ENCODE measurements at places on chromosomes 5 and 9. TPM values are rescaled to one million over a fixed set of nuclear protein-coding genes. Genes with fewer than 3 reads are reported as not detected.

Gene OR1N1
- not detected for total RNA-seq

Gene STK32A
- 0.51 TPM for total RNA-seq

Gene DOK3
- 22.6 TPM for total RNA-seq

Gene KIF24
- 0.45 TPM for total RNA-seq

Gene G3BP1
- 186 TPM for total RNA-seq

Gene C9orf153
- 0.55 TPM for total RNA-seq

Gene PCDHB2
- 3.4 TPM for total RNA-seq

Gene OR1J2
- total RNA-seq: not detected

Gene LRRC14B
- not detected for total RNA-seq

Gene NUTM2G
- not detected for total RNA-seq

Gene HSPA9
- total RNA-seq: 224 TPM

Gene DMAC1
- 46.6 TPM for total RNA-seq

Gene KLHL9
- 17.8 TPM for total RNA-seq

Gene GSN
- total RNA-seq: 843 TPM

Gene PTPN3
- 6.3 TPM for total RNA-seq

Gene SLC45A2
- total RNA-seq: not detected

Gene OTP
- not detected for total RNA-seq

Gene FGF1
- total RNA-seq: 9.9 TPM

Gene TRIP13
- 1.2 TPM for total RNA-seq

Gene PCDHGA12
- 4.6 TPM for total RNA-seq

Gene TMEFF1
- total RNA-seq: 0.42 TPM

Gene LTC4S
- 9.6 TPM for total RNA-seq

Gene CDC25C
- total RNA-seq: not detected

Gene CDKN2A
- 4.2 TPM for total RNA-seq

Gene ELOVL7
- total RNA-seq: 5.6 TPM

Gene GAPT
- total RNA-seq: 2.0 TPM

Gene FBN2
- 1.4 TPM for total RNA-seq

Gene CAMK2A
- total RNA-seq: not detected

Gene NR2F1-AS1
- total RNA-seq: 23.2 TPM

Gene GFI1B
- not detected for total RNA-seq

Gene TNFSF15
- total RNA-seq: 0.29 TPM

Gene BHMT2
- 60.6 TPM for total RNA-seq

Gene HMGCS1
- total RNA-seq: 33.7 TPM

Gene SHC3
- 1.8 TPM for total RNA-seq

Gene MCTP1
- 37.5 TPM for total RNA-seq

Gene EXD3
- total RNA-seq: 14.9 TPM

Gene EFNA5
- total RNA-seq: 9.2 TPM

Gene CD72
- 7.0 TPM for total RNA-seq

Gene ADGRD2
- total RNA-seq: not detected

Gene KCTD16
- 0.32 TPM for total RNA-seq

Gene SEMA6A
- 24.0 TPM for total RNA-seq

Gene TNC
- 32.6 TPM for total RNA-seq

Gene CDH6
- 1.3 TPM for total RNA-seq

Gene PCDHGB1
- total RNA-seq: 1.3 TPM

Gene ARL10
- 4.4 TPM for total RNA-seq

Gene FGF10
- total RNA-seq: 24.0 TPM

Gene MYO10
- total RNA-seq: 21.2 TPM

Gene CCL27
- not detected for total RNA-seq

Gene MARCOL
- not detected for total RNA-seq

Gene SPATA6L
- 5.4 TPM for total RNA-seq

Gene FOXD4L6
- total RNA-seq: not detected
